ENCODE measurements at places on chromosomes 5 and 9. TPM values are rescaled to one million over a fixed set of nuclear protein-coding genes. Genes with fewer than 3 reads are reported as not detected.

Gene OTP
- not detected for total RNA-seq

Gene MSX2
- total RNA-seq = 2.2 TPM

Gene ENTPD2
- not detected for total RNA-seq

Gene CTNNAL1
- 127 TPM for total RNA-seq

Gene RASGRF2
- total RNA-seq = 5.7 TPM

Gene BARHL1
- total RNA-seq = not detected

Gene MSMP
- total RNA-seq = not detected
